Right ventricle myocardium superior (tissue), 1 donor: ENCODE measurements at places on chromosomes 11 and 22. TPM values are rescaled to one million over a fixed set of nuclear protein-coding genes. Genes with fewer than 3 reads are reported as not detected.

The AGBL2 gene
- 0.35 TPM for total RNA-seq

The KCNK7 gene
- total RNA-seq = 0.81 TPM

The WNT7B gene
- not detected for total RNA-seq

The ALDH3B1 gene
- 4.4 TPM for total RNA-seq

GRCh38 chr11:67248653-67249052, 17.6 kb upstream of the GRK2 start:
- peak; percentile 70 for DNase-seq
